ENCODE measurements at places on chromosomes 1 and 21.
A peak's percentile ranks its signal among the peaks of the same experiment; 100 is the strongest.

- no peak for DNase-seq
These were observed 132.9 kb downstream of the LRRIQ3 start for GRCh38 chr1:74065081-74065480.

GRCh38 chr1:51425273-51425672 is 93.8 kb downstream of the EPS15 start:
- DNase-seq: no peak

DNA sequence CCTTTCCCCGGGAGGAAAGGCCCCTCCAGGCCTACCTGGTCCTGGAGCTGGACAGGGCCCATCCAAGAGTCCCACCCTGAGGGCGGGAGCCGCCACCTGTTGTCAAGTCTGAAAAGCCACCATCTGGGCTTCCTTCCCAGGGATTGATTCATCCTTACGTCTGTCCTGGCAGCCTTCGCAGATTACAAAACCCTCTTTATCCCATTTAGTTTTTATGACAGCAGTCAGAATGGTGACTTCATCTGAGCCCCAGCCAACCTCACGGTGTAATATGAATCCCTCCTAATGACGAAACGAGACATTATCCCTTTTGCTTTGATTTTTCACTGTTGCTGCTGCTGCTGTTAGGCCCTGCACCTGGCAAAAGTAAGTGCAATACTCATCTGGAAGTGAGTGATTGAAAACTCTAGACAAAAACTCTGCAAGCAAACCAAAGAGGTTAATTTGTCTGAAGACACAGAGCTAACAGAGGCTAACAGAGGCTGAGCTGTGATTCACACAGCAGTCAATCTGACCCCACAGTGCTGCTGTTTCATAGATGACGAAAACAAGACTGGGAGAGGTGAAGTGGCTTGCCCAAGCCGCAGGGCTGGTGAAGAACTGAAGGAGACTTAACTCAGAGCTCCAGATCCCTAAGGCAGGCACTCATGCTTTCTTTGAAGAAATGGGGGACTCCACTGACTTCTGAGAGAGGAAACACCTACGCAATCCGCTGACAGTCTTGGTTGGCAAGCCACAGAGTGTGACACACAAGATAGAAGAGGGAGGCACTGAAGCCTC is 30.0 kb upstream of the S100A7 start:
- DNase-seq: no peak

DNA sequence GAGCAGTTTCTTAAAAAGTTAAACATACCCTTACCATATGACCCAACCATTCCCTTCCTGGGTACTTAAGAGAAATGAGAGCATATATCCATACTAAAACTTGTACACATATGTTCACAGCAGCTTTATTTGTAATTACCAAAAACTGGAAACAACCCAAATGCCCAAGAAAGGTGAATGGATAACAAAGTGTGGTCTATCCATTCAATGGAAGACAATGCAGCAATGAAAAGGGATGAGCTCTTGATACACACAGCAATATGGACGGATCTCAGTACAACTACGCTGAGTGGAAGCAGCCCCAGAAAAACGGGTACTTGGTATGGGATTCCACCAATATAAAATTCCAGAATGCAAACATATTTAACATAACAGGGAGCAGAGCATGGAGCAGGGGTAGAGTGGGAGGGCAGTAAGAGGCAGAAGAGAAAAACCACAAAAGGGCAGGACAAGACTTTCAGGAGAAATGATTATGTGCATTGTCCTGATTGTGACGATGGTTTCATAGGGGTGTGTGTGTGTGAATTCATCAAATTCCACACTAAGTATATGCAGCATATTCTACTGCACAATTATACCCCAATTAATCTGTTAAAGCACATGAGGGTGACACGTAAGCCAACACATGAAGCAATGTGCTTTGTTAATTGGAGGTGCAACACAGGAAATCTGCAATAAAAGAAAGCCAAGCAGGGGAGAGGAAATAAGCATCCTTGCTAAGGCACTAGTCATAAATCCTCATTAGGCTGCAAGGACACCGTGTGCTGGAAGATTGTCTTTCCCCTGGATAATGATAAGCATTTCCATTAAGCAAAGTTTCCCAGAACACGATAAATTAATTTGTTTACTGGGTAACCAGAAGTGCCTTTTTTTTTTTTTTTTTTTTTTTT is 113.1 kb upstream of the KRTAP19-8 start:
- DNase-seq: no peak

DNA sequence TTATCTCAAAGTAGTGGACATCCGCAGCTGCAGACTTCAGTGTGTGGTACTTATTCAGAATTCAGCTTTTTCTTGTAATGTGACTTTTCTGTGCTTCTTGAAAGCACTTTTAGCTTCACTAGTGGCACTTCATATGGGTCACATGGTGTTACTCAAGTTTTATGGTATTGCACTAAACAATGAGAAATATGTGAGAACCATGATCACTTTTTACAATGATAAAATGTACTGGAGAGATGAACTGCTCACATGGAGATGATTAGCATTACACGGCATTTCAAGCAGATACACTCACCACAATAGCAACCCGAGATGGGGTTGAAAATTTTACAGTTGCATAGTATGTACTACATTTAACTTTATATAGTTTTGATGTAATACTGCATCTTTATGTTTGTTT is 40.1 kb upstream of the GPR52 start:
- DNase-seq: no peak

DNA sequence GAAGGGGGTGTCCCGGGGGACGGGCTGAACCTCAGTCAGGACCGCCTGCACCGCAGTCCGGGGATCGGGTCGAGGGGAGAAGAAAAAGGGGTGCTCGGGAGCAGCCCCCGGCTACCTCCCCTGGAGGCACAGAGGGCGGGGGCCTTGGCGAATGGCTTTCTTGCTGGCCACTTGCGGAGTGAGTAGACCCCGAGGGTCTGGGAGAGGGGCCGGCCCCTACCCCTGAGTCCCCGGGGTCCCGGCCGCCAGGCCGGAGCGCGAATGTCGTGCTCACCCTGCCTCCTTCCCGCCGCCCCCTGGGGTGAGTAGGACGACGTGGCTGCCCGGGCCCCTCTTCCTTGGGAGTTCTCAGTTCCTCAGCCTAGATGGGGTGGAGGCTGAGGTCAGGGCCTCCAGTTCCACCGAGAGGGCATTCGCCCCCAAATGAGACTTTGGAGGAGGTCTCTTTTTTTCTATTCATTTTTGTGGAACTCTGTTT is 113.0 kb downstream of the OSBPL9 start:
- no peak for DNase-seq

DNA sequence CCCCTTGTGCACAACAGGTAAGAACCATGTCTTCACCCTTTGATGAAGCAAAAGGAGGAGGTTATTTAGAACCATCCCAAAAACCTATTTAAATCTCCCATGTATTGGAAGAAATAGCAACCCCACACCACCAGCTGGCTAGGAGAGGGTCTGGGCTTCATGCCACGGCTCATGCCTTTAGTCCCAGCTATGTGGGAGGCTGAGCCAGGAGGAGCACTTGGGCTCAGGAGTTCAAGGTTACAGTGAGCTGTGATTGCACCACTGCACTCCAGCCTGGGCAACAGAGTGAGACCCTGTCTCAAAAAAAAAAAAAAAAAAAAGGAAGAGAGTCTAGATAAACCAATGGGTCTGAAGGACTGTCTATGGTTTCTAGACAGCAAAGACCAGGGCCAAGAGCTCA is 197.9 kb upstream of the COA6 start:
- DNase-seq: no peak

DNA sequence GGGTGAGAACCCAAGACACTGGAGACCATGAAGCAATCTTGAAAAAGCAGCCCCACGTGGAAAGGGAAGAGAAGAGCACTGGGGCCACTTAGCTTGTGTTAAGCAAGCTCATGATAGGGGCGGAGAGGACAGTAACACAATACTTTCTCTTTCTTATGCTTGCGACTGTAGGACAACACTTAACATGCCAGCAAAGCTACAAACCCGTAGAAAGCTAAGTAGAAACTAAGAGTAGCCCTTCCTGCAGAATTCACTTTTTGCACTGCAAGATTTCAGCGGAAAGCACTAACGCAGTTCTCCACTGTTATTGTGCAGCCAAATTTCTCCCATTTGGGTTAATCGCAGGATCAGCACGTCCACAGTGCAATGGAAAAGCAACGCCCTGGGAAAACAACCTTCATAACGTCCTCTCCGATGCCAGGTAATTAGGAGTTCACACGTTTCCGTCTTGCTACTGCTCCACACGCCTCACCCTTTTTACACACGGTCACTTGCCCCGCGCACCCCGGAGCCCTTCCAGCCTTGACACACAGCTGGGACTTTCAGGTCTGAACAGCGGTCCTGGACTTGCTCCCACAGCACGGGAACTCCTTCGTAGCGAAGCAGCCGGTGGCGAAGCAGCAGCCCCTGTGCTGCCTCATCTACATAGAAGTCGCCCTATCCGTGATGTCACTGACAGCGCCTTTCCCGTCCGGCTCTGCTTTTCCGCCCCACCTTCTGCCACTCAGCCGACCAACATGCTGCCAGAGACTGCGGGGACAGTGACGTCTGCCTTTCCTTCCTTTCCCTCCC is 148.6 kb downstream of the PPIAL4G start:
- peak; percentile 75 for DNase-seq

- DNase-seq: no peak
These were observed 381.1 kb upstream of the PKN2 start for GRCh38 chr1:88302843-88303486.

DNA sequence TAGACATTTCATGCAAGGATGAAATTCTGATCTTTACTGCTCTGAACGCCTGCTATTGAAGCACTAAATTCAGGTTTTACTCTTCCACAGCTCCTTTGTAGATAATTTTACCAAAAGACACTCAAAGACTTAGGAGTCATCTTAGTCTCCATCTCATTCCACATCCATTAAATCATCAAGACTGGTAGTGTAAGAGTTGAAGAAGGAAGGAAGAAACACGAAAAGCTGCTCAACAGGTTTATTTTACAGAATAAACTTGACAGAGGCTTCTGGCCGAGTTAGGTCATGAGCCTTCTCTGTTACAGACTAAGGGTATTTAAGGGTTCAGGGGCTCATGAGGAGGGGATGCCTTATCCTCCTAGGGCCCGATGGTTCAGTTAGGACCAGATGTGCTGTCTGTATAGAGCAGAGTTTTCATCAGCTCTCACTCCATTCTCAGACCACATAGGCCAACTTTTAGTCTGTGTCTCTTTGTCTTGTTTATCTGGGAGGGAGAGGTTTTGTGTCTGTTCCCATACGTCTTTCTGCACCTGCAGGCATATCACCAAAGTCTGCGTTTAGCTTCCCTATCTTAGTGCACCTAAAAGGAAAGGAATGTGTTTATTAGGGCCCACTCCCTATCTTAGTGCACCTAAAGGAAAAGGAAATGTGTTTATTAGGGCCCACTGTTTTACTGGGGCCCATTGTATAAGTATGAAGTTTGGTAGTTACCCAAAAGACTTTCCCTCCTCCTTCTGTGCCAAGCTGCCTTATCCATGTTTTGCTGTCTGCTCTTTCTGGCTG is 57.4 kb upstream of the RGS18 start:
- DNase-seq: no peak

DNA sequence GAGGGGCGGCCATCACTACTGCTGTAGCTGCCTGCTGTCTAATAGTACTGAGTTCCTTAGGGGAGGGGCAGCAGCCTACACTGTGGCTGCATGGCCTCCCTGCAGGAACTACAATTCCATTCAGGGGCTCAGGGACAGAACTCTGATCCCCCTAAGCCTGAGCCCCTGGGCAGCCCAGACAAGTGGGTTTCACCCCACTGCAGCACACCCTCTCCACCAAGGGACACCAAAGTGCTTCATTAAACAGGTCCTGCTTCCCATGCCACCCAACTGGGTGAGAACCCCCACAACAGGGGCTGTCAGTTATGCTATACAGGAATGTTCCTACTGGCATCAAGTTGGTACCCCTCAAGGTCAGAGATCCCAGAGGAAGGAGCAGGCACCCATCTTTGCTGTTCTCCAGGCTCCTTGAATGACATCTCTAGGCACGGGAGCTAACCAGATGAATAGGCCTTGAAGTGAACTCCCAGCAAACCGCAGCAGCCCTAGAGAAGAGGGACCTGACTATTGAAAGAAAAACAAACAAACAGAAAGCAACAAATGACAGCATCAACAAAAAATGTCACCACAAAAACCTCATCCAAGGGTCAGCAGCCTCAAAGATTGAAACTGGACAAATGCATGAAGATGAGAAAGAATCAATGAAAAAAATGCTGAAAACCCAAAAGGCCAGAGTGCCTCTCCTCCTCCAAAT is 437.4 kb downstream of the NUF2 start:
- no peak for DNase-seq

GRCh38 chr1:215776336-215776735 is 209.2 kb downstream of the KCTD3 start:
- no peak for DNase-seq

All from stimulated activated CD4-positive, alpha-beta T cell treated with anti-CD3 and anti-CD28 coated beads, TNF-alpha, amount 100 ng/mL, for 48 hours (primary cell).